ENCODE measurements at places on chromosomes 13 and 19.

DNA sequence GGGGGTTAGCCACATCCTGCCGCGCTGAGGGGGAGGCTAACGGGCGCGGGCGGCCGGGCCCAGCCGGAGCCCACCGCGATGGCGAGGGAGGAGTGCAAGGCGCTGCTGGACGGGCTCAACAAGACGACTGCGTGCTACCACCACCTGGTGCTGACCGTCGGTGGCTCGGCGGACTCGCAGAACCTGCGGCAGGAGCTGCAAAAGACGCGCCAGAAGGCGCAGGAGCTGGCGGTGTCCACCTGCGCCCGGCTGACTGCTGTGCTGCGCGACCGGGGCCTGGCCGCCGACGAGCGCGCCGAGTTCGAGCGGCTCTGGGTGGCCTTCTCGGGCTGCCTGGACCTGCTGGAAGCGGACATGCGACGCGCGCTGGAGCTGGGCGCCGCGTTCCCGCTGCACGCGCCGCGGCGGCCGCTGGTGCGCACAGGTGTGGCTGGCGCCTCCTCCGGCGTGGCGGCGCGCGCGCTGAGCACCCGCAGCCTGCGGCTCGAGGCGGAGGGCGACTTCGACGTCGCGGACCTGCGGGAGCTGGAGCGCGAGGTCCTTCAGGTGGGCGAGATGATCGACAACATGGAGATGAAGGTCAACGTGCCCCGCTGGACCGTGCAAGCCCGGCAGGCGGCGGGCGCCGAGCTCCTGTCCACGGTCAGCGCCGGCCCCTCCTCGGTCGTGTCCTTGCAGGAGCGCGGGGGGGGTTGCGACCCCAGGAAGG, 692 bp downstream of the RGS9BP start:
- no peak for DNase-seq

GRCh38 chr19:12995596-12996405, 526 bp downstream of the NFIX start:
- no peak for DNase-seq

- peak; percentile 55 for DNase-seq
These were observed 6.1 kb downstream of the PTGIR start for GRCh38 chr19:46618670-46619231.

GRCh38 chr19:46378268-46378667, 31.4 kb downstream of the PPP5C start:
- DNase-seq: no peak

DNA sequence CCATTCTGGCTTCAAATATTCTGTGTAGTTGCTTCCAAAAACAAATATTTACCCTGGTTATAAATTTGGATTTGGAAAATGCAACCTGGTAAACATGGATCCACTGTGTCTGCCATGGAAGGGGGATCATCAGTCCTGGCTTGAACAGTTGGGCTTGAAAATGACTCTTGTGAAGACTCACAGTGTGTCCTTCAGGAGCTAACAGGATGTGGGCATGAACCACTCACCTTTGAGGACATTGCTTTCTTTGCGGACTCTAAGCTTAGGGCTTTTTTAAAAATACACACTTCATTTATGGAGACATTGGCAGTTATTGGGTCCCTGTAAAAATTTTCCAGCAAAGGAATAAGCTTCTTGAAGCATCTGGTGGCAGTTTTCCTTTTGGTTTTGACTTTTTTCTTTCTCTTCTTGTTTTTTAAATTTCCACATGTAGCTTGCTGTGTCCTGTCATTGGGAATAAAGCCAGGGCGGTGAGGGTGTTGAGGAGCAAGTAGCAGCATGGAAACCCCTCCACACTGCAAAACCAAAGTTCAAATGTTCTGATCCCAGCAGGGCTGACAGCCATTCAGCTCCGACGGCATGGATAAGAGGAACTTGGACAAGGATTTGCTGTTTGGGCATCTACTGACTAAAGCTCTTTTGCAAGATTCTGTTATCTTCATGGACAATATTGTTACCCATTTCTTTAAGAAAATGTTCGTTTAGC, 39.5 kb upstream of the SERP2 start:
- DNase-seq: no peak

DNA sequence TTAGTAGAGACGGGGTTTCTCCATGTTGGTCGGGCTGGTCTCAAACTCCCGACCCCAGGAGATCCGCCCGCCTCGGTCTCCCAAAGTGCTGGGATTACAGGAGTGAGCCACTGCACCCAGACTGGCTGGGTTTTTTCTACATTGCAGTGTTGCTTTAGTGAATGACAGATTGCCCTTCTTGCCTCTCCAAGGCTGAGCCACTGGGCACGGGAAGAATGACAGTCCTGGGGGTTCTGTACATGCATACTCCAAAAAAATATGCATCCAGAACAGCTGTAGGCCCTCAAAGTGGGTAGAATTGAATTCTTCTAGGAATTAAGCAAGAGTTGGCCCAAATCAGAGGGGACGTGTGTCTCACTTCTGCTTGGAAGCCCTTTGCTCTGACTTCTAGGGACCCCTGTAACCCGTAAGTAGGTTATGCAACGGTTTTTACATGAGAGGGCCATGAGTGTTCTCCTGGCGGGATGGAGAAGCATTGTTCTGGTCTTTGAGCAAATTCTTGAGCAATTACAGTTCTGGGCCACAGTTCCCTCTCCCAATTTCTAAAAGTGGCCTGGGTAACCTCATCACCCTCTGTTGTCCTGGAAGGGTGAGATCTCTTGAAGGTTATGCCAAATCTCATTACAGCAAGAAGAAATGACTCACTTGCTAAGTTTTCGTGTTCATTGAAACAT, 3.6 kb downstream of the ACTN4 start:
- no peak for DNase-seq

DNA sequence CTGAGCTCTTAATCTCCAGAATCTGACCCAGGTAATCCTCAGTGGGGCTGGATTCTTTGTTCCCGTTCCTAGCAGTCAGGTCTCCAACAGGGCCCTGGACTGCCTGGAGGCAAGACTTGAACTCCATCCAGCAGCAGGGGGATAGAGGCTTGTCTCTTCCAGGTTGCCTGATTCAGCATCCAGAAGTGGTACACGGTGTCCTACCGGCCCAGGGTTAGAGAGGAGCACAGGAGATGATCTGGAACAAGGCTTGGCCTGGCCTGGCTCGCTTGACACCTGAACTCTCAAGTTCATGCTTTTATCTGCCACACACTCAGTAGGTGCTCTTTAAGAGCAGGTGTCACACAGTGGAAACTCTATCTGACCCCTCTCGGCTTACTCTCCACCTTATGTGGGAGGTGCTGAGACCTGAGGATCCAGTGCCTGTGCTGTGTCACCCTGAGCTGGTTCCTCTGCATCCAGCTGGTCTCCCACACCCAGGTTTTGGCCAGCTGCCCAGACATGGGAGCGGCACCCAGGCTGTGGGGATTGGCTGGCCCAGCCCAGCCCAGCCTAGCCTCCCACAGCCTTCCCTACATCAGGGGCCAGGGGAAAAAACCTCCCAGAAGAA, at the start of gene CYP4F3:
Gene CYP4F3 (plus strand): TSS at position 604 of the 610 bp plus-strand sequence. CDS start 519 bp downstream, outside the sequence.
- DNase-seq: no peak

DNA sequence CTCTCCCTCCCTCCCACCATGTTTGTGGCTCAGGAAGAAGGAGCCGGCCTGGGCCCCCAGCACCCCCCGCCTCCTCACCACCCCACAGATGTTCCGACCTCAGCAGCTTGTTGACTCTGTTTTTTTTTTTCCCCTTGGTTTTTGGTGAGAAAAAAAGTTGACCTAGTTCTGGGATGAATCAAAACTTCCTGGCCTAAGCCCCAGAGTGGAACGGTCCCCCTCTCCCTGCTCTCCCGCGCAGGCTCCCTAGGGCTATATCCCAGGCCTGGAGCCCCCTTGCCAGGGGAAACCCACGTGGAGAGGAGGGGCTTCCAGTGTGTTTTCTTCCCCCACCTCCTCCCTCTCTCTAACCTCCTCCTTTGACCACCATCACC, 4.0 kb downstream of the COL5A3 start:
- peak; percentile 54 for DNase-seq

- no peak for DNase-seq
These were observed 18.7 kb upstream of the SPRYD7 start for GRCh38 chr13:49954674-49955455.

DNA sequence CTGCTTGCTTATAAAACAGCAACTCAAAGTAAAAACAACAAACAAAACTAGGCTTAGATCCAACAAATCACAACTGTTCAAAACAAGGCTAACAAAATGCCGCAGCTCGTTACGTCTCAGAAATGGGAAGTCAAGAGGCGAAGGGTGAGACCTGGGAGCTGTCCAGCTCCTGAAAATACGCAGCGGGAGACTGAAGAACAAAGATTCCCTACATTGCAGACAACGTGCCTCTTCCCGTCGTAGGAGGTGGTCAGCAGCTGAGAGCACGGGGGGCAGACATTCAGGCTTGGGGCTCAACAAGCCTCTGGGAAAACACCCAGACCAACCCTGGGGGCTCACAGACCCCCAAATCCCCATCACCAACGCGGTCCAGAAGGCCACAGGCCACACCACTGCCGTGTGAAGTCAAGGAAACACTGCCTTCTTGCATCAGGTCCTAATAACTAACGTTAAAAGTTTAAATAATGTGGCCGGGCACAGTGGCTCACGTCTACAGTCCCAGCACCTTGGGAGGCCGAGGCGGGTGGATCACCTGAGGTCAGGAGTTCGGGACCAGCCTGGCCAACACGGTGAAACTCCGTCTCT, 13.5 kb downstream of the PLPP2 start:
- no peak for DNase-seq

DNA sequence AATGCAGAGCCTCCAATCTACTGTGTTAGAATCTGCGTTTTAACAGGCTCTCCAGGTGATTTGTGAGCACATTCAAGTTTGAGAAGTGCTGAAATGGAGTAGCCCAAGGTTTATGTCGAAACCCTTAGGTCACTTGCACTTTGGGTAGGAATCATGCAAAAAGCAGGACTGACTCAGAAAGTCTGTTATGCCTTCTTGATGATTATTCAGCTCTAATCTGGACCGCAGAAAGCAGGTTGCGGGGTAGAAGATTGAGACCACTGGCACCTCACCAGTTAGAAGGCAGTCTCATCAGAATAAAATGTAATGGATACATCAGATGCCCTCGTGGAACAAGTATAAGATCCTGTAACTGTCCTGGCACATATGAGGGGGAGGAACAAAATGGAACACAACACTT, 326.3 kb downstream of the DCLK1 start:
- DNase-seq: no peak

DNA sequence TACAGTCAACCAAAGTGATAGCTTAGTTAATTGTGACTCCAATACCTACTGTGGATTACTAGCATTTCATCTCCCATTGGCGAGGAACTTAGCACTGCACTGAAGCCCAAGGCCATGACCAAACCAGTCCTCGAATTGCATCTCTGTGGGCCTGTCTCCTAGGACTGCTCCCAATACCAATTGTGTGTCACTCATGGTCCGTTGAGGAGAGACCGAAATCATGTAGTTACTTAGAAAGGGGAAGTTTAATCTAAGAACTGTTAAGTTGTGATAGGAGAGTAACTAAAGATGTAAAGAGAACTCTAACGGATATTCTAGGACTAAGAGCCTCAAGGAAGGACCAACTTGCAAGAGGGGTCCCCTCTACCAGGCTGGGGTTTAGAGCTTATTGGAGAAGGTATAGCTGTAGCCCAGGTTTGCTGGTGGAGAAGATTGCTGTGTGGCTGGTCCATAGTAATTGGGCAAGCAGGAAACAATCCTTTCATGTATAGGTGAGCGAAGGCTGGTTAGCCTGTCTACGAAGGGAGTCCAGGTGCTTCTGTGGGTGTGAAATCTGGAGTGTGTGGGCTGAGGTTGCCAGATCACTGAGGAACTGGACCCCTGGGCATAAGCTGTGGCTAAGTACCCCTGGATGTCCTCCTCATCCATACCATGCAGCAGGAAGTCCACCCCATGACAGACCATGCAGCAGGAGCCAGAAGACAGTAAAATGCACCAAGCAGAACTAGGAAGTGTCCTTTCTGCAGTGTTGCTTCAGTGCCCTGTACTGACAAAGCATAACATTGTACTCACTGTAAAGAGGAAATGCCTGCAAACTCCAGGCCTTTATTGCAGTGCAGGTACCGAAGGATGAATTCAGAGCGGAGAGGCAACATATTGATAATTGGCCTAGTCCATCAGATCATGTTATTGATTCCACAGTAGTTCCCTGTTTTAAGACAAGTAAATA, 30.8 kb downstream of the DNAJC3 start:
- DNase-seq: no peak

- peak; percentile 72 for DNase-seq
These were observed 19.3 kb upstream of the RASA3 start for GRCh38 chr13:114151565-114152284.

- DNase-seq: peak; percentile 63
These were observed 203.1 kb upstream of the EDNRB start for GRCh38 chr13:78121459-78122348.

GRCh38 chr13:44050450-44051063, 170.9 kb downstream of the LACC1 start:
- no peak for DNase-seq

DNA sequence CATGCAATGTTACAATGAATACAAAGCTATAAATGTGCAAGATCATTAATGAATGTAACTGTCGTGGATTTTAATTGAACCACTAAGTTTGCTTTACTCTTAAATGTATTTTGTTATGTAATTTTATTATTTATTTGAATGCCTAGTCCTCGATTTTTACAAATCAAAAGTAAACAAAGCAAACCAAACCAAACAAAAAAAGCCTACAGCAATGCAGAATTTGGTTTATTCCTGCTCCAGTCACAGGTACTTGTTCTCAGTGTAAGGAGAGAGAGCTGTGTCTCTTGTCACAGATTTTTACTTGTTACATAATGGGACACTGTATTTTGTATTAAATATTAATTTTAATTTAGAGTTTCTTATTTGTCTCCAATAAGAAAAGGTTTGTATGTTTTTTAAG, 584.3 kb upstream of the SLITRK6 start:
- DNase-seq: no peak

DNA sequence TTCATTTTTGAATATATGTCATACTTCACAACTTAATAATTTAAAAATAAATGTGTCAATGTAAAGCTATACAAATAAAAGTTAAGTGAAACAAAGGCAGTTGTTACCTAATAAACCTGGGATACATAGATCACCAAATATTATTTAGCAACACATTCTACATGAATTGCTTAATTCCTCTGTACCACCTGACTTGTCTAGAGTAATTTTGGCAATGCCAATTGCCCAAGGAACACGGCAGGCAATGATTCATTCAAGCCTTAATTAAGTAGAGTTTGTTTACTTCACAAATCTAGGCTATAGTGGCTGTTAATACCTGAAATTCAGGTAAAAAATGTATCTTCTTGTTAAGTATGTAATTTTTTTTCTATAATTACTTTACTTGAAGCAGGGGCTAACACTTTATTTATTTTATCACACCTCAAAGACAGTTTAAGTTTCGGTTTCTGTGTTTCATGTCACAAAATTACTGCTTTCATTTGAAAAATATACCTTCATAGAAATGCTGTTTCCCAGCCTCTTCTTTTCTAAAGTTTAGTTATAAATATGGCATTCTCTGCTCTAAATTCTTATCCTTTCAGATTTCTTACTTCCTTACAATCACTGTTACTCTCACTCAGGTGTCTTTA, 705.7 kb downstream of the SLITRK5 start:
- DNase-seq: no peak

GRCh38 chr13:19596960-19597361, 35.6 kb upstream of the TPTE2 start:
- peak; percentile 11 for DNase-seq

GRCh38 chr13:30752201-30752797, 17.0 kb downstream of the ALOX5AP start:
- DNase-seq: no peak

- DNase-seq: no peak
These were observed 676 bp downstream of the BRCA2 start for GRCh38 chr13:32316028-32316339.

GRCh38 chr19:13076787-13077186, 25.9 kb downstream of the LYL1 start:
- DNase-seq: no peak

- no peak for DNase-seq
These were observed 333.2 kb downstream of the DNAJC15 start for GRCh38 chr13:43356567-43356966.

All from activated CD8-positive, alpha-beta T cell treated with anti-CD3 and anti-CD28 coated beads for 36 hours (primary cell).